HL-60 (cell line): ENCODE measurements at places on chromosomes 12 and 14.

- no peak for DNase-seq
These were observed 1995.9 kb upstream of the SEL1L start for GRCh38 chr14:83529531-83529930.

DNA sequence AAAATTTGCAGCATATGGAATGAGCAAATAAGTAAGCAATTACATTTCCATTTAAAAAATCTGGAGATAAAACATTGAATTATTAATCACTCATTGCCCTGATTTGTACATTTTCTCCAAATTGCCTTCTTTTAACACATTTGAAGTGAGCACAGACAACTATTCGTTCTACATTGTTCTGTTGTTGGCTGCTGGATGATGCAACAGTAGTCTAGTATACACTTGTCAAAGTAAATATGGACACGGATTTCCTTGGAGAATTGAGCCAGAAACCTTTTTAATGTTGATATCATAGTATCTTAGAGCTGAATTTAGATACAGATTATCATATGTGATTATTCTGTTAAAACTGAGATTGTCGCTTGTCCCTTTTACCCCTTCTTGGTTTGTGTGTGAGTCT is 188.2 kb downstream of the FUT8 start:
- no peak for DNase-seq

DNA sequence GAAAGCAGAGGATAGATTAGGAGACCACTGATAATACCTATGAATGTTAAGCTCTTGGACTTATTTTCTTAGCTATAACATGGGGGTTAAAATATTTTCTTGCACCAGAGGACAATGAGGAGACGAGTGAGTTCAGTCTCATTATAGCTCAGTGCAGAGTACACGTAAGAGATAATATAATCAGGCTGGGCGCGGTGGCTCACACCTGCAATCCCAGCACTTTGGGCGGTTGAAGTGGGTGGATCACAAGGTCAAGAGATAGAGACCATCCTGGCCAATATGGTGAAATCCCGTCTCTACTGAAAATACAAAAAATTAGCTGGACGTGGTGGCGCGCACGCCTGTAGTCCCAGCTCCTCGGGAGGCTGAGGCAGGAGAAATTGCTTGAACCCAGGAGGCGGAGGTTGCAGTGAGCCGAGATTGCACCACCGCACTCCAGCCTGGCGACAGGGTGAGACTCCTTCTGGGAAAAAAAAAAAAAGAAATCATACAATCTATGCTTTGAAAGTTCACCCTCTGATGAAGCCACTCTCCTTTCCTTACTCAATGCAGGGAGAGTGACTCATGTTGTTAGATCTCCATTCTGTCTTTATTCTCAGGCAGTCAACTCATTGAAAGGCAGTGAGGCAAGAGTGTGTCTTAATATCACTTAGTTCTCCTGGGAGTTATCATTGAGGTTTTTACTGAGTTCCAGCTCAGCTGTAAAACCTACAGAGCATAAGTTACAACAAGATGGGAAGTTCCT is 134.2 kb downstream of the SYNE2 start:
- DNase-seq = no peak

DNA sequence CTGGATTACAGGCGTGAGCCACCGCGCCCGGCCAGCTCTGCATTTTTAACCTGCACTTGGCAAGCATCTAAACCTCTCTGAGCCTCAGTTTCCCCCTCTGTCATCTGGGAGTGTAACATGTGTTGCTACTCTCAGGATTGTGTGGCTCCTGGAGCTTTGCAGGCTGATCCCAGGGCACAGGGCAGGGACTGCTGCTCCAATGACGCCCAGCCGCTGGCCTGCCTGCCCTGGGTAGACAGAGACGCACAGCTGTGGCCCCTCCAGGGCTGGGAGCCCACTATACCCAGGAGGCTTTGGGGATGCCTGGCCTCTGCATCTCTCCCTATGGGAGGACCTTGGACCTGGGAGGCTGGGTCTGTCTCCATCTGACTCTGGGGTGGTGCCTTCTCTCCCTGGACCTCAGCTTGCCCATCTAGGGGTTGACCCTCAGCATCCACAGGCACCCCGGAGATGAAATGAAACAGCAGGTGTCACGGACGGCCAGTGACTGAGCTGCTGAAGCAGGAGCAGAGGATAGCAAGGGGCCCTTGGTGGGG is 13.7 kb downstream of the ARL6IP4 start:
- no peak for DNase-seq

DNA sequence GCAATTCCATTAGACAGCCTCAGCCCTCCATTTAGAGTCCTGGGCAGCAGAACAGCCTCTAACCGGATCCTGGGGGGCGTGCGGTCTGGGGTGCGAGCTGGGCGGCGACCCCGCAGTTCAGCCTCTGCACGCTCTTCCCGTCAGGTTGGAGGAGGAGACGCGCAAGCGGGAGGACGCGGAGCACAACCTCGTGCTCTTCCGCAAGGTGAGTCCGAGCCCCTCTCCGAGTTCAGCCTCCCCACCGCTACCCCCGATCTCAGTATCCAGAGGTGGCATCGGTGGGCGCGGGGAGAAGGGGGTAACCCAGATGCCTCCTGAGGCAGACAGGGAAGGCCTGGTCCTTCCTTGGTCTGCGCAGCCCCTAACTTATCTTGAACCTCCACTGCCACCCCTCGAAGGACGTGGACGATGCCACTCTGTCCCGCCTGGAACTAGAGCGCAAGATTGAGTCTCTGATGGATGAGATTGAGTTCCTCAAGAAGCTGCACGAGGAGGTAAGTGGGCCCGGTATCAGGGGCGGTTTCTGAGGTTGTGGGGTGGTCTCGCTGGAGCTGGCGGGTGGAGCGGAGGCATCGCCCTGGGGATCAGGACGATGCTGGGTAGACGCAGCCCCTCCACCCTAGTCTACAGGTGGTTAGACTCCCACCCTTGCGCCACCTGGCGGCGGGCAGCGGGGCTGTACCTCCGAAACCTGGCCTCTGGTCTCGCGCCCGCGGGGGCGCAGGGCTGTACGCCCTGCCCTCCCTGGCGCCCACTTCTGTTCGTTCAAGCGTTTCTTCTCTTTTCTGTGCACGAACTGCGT is 1.3 kb downstream of the PRPH start:
- DNase-seq = peak; percentile 43

- DNase-seq = no peak
These were observed 12.9 kb upstream of the FAM181A start for GRCh38 chr14:93914278-93914677.

- DNase-seq = no peak
These were observed 184.7 kb downstream of the PRKCH start for GRCh38 chr14:61505815-61506809.

- DNase-seq = peak; percentile 89
These were observed 160.9 kb upstream of the EEA1 start for GRCh38 chr12:93089805-93090569.

GRCh38 chr14:25111061-25111601 is 61.2 kb upstream of the STXBP6 start:
- no peak for DNase-seq

DNA sequence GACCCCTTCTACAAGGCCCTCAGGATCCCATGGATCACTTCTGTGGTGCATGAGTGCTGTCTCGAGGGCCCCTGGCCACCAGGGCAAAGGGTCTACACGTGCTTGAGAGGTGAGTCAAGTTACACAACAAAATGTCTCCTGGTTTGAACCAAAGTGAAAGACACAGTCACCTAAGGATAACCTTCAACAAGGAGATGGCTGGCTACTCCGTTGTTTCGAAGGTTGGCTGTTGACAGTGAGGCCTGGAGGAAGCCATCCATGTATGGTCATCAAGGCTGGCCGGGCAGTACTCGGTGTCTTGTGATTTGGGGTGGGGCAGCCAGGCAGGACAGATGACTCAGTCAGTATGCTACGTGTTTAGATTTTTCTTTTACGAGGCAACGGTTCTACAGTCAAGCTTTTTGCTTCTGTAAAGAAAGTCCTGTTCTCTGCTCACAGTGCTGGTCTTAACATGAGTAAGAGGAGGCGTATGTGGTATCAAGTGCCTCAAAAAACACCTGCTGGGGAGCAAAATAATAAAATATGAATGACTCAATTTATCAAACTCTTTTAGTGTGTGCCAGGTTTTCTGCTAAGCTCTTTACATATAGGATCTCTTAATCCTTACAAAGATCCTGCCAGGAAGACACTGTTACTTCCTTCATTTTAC is 18.0 kb upstream of the NT5DC3 start:
- DNase-seq = no peak

DNA sequence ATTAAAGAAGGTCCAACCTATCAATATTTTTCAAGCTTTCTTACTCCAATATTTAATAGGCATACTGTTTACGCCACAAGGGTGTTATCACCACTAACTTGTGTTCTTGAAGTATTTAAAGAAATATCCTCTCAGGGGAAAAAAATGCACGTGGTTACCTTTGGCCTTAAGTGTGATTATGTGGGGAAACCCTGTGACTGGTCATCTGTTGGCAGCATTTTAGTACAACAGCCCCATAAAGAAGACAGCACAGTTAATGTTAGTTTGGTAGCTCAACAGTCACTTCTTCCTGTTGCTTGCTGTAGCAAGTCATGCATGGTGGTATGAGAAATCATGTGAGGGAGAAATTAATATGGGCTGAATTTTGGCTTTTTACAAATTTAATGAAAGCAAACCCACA is 1021.5 kb upstream of the TMEM132C start:
- no peak for DNase-seq

DNA sequence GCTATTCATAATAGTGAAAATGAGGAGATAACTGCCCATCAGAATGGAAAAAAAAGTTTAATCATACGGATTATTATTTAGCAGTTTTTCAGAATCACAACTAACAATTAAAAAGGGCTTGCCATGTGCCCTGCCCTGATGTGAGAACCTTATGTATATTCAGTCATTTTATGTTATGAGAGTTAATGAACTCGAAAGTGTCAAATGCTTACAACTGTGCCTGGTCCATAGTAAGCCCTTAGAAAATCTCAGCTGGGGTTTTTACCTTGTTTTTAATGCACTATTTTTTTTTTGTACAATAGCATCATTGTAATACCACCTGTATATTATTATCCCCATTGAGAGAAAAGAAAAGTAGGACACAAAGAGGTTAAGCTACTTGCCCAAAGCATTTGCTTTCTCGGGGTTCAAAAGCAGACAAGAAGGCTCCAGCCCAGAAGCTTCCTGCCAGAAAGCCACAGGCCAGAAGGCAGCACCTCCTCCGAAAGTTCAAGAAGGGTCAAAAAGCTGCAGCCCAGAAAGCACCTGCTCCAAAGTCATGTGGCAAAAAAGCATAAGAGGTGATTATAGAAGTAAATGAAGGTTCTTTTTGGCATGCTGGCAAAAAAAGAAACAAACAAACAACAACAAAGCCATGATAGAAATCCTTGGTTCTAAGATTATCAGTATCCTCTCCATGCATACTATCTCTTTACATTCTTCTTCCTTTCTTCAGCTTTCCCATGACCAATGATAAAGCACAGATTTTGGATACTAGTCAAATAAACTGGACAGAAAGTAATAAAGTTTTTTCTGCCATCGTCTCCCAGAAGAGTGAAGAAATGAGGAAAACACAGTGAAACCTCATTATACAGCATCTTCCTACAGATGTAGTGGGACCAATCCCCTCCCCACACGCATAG is 59.1 kb upstream of the NAP1L1 start:
- no peak for DNase-seq

DNA sequence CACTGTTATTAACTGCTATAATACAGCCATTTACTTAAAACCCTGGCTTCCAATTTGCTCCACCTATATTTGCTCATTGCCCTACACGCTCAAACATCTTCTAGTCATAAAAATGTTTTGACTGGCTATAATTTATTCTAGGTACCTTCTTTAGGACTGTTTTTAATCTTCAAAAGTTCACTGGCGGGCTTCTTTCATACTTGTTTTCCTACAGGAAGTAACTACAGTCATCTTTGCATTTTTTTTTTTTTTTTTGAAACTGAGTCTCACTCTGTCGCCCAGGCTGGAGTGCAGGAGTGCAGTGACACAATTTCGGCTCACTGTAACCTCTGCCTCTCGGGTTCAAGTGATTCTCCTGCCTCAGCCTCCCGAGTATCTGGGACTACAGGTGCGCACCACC is 32.5 kb downstream of the MPHOSPH9 start:
- no peak for DNase-seq

- no peak for DNase-seq
These were observed 273.5 kb upstream of the SOX5 start for GRCh38 chr12:24222968-24223367.

DNA sequence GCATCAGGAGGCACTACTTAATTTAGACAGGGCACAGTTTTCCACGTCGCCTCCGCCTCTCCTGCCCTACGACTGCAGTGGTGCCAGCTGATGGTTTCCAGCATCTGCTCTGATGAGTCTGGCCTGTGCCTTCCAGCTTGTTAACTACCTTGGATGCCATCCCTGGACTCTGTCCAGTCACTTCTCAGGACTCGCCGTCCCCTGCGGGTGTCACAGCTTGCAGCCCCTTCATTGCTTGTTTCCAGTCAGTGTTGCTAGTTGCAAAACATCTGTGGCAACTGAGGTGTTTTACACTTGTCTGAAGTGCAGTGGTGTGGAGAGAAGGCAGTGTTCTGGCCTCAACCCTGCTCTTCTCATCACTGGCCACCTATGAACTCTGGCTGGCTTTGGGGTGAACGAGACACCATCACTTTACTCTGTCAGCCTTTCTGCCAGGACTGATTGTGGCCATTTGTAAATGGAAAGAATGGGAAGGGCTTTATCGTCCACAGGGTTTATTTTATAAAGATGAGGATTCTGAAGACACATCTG is 8.3 kb downstream of the ADGRD1 start:
- no peak for DNase-seq

DNA sequence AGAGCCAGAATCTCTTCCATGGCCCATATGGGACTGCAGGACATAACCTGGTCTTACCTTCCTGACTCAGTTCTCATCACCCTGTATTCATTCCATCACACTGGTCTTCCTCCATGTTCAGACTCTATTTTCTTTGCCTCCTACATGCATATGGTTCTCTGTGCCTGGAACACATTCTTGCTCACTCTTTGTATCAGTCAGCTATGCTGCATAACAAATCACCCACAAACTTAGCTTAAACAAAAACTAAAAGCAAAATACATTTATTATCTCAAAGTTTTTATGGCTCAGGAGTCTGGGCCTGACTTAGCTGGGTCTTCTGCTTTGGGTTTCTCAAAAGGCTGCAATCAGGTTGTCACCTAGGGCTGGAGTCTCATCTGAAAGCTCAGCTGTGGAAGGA is 712.6 kb upstream of the TBX3 start:
- no peak for DNase-seq
